ENCODE measurements at places on chromosomes 2 and 18. TPM values are rescaled to one million over a fixed set of nuclear protein-coding genes. Genes with fewer than 3 reads are reported as not detected.

The OBSL1 gene
- 26.1 TPM for total RNA-seq

The GALNT3 gene
- total RNA-seq = 0.11 TPM

The IMPACT gene
- total RNA-seq = 10.3 TPM

The SCYGR3 gene
- not detected for total RNA-seq

The EGR4 gene
- 0.43 TPM for total RNA-seq

The ARHGAP28 gene
- total RNA-seq = 0.08 TPM

The RAMP1 gene
- not detected for total RNA-seq

The XIRP2 gene
- not detected for total RNA-seq

The TFCP2L1 gene
- 10.0 TPM for total RNA-seq

The SP3 gene
- total RNA-seq = 38.0 TPM

The SIX3 gene
- total RNA-seq = 1.6 TPM

The CIB4 gene
- total RNA-seq = 0.44 TPM

The PSD4 gene
- total RNA-seq = 10.9 TPM

The CNGA3 gene
- total RNA-seq = not detected

The MC2R gene
- not detected for total RNA-seq

The C2orf78 gene
- total RNA-seq = not detected

The ANKRD44 gene
- total RNA-seq = 1.2 TPM

The GYPC gene
- total RNA-seq = not detected

The RHOB gene
- total RNA-seq = 318 TPM

The GLI2 gene
- total RNA-seq = 28.5 TPM

The CD8A gene
- 0.26 TPM for total RNA-seq

The CCDC148 gene
- 0.31 TPM for total RNA-seq

The DNPEP gene
- total RNA-seq = 55.6 TPM

The TOGARAM2 gene
- total RNA-seq = not detected

The ADI1 gene
- total RNA-seq = 55.6 TPM

The FLACC1 gene
- not detected for total RNA-seq

The AP1S3 gene
- 35.4 TPM for total RNA-seq

The EPHA4 gene
- 1.3 TPM for total RNA-seq

The DPP10 gene
- total RNA-seq = not detected

The ALPI gene
- total RNA-seq = not detected

The VWC2L gene
- not detected for total RNA-seq

The MGAT5 gene
- 13.2 TPM for total RNA-seq

The ARID5A gene
- total RNA-seq = 7.1 TPM

The L3MBTL4 gene
- not detected for total RNA-seq

The SLC40A1 gene
- total RNA-seq = 2.7 TPM

The GPR75 gene
- total RNA-seq = 2.0 TPM

The KHK gene
- 7.5 TPM for total RNA-seq

The TRAK2 gene
- 10.9 TPM for total RNA-seq

The OXER1 gene
- total RNA-seq = not detected

The TCF7L1 gene
- total RNA-seq = 10.5 TPM

All from A549 treated with ZK216348 at 1 μM for 4 hours (cell line).